ENCODE measurements at places on chromosomes 11 and 22. TPM values are rescaled to one million over a fixed set of nuclear protein-coding genes. Genes with fewer than 3 reads are reported as not detected.
A peak's percentile ranks its signal among the peaks of the same experiment; 100 is the strongest.

The OR6T1 gene
- not detected for total RNA-seq

DNA sequence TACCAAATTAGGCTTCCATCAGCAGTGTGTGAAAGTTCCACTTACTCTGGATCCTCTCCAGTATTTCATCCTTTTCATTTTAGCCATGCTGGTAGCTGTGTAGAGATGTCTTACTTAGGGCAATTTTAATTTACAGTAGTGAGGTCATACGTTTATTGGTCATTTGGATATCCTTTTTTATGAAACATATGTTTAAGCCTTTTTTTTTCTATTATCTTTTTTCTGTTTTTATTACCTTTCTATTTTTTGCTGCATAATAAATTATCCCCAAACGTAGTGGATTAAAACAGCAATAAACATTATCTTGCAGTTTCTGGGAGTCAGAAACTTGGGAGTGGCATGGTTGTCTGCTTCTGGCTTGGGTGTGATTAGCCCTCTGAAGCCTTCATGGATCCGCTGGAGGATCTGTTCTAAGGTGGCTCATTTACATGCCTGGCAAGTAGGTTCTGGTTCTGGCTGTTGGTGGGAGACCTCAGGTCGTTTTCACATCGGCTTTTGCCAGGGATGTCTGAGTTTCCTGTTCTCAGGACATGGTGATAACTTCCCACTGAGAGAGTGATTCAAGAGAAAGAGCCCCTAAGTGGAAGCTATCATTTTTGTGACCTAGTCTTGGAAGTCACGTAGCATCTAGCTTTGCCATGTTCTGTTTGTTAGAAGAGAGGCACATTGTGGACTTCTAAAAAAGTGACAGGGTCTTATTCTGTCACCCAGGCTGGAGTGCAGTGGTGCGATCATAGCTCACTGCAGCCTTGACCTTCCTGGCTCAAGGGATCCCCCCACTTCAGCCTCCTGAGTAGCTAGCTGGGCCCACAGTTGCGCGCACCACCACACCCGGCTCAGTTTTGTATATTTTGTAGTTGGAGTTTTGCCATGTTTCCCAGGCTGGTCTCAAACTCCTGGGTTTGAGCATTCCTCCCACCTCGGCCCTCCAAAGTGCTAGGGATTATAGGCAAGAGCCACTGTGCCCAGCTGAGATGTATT is 38.6 kb downstream of the PPP6R3 start:
- DNase-seq, result peak; percentile 57

DNA sequence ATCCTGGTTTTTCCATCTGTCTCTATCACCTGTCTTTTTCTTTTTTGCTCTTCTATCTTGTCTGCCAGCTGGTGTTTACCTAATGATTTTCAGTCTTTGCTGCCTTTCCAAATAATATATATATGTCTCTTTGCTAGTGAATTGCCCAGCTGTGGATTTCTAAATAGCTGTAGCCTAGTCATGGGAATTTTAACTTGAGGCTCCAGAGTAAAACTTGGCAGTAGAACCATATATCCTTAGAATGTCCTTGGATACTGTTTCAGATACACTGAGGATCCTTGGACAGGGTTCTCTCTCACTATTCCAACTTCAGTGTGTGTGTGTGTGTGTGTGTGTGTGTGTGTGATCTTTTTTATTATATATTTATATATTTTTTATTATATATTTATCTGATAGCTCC is 2285.3 kb downstream of the LRRC4C start:
- no peak for DNase-seq

GRCh38 chr22:21101877-21102638 is 56.3 kb downstream of the LRRC74B start:
- no peak for DNase-seq

DNA sequence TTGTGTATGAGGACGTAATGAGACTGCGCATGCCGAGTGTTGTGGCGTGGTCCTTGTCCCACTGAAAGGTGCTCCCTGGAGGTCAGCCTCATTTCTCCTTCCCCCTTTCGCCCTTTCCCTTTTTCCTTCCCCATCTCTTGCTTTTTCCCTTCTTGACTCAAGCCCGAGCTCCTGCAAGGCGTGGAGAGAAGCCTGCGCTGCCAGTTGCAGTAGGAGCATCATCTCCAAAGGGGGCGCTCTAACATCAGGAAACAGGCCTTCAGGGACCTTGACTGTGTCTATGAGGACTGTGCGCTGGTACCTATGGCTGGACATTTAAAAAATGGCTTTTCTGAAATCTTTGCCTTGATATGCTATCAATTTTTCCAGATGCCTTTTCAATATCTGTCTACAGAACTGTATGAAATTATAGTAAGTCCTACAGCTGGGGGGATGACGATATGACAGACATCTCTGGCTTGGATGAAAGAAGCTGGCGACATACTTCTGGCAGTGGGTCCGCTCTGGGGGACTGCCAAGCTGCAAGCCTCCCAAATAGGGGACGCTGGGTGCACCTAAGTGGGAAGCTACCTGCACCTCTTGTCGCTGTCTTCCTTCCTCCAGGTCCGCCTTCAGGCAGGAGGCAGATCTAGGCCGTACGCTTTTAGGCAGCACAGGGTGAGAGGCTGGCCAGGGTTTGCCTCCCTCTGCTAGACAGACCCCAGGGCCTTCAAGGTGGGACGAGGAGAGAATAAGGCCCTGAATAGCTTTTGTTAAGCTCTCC is 96.5 kb downstream of the NXPE2 start:
- peak; percentile 84 for DNase-seq

The PGA5 gene
- total RNA-seq, result not detected

The BIRC2 gene
- 66.5 TPM for total RNA-seq
